ENCODE measurements at places on chromosomes 3 and 15.
A peak's percentile ranks its signal among the peaks of the same experiment; 100 is the strongest.

- peak; percentile 89 for DNase-seq
Observed at GRCh38 chr15:63582718-63583426, 14.3 kb upstream of the FBXL22 start.

GRCh38 chr15:82126346-82126745 is 80.5 kb upstream of the MEX3B start:
- DNase-seq: no peak

DNA sequence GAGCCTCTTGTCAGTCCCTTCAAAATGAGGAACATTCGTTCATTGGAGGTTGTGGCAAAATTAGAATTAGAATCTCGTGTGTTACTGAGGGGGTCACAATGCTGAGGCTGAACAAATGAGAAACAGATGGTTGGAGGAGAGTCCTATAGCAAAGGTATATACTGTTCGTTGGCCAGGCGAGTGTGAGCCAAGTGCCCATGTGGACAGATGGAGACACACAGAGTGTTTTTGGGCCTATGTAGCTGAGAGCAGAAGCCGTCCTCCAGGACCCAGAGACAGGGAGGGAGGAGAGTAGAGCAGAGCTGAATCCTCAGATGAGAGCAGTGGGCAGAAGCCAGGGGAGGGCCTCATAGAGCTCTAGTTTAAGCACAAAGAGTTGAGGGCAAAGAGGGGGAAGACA is 98.9 kb downstream of the NR1D2 start:
- DNase-seq: no peak

DNA sequence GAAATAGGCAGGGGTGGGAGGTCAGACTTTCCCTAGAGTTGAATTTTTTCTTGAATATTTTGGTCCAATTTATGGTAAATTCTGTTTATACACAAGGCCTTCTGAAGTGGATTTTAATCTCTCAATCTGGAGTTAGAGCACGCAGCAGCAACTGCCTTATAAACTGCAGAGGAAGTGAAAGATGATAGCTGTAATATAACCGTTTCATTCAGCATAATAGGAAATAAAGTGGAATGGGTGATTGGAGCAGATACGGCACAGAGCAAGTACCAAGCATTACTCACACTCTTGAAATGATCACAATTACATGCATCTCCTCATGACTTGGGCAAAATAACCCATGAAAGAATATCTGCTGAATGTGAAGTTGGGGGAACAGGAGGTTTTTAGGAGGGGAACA is 106.8 kb downstream of the ARRDC4 start:
- DNase-seq: peak; percentile 55

DNA sequence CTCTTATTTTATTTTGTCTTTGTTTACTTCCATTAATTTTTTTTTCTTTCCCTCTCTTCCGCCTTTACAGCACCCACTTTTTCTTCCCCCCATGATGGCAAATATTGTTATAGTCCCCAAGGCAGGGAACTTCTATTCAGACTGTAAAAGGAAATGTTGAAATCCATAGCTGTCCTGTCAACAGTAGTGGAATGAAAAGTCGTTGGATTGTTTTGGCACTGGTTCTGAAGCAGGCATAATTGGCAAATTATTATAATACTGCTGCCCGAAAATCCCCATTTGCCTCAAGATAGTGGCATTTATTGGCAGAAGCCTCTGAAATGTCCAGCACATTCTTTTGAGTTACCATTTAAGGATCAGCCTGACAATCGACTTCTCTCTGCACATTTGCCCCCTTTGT is 150.6 kb downstream of the TPRG1 start:
- no peak for DNase-seq

DNA sequence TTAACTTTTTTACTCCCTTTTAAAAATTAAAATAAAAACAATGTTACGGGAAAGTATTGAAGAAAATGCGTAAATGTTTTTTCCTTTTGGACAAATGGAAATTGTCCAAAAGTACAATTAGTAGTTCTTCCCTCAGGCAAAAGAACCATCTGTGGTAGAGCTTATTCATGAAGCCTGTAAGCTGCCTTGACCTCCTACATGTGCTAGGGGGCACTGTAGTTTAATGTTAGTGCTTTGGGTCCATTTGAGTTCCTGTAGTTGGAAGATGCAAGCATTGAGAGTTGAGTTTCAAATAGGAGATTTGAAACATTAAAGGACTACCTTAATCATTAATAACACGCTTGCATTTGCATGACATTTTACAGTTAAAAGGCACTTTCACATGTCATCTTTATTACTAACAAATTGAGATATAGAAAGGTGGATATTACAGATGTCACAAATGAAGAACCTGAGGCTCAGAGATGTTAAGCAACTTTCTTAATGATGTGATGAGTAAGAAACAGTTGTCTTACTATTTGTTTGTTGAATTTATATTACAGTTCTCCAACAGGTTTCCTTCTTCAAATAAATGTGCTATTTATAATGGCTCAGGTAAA is 1.8 kb upstream of the ZNF385D start:
- peak; percentile 51 for DNase-seq

DNA sequence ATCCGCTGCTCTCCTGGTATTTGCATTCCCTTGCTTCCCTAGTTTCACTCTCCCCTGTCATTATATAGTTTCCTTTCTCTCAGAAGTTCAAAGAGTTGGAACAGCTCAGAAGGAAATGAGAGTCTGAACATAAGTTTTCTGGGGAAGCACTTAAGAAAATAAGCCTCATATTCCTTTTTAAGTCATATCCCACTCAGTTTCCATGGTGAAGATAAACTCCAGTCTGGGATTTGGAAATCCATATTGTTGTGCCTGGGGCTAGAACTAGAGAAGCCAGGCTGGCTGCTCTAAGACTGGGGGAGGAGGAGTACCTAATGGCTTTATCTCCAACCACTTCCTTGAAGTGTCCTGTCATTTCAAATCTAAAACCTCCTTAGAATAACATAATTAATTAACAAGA is 134.2 kb upstream of the ALCAM start:
- no peak for DNase-seq

GRCh38 chr3:11601446-11602238 is 42.1 kb downstream of the VGLL4 start:
- no peak for DNase-seq

GRCh38 chr3:8147711-8148110 is 353.9 kb upstream of the LMCD1 start:
- DNase-seq: no peak

- DNase-seq: peak; percentile 93
Observed at GRCh38 chr3:157282261-157283191, 122.6 kb upstream of the CCNL1 start.

DNA sequence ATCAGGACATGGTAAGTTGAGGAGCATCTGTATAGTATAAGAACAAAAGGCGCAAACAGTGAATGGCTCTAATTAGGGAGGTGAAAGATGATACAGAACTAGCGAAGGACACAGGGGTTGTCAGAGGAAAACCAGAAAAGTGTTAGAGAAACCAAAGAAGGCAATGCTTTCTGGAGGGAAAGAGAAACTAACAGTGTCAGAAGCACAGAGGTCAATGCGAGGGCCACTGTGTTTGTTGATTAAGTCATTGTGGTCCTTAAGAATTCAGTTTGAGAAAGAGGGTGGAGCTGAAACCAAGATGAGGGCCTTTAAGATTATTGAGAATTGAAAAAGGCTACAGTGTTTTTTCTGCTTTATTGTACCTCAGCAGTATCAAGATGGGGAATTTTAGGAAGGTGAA is 28.8 kb downstream of the ATG7 start:
- no peak for DNase-seq

- DNase-seq: no peak
Observed at GRCh38 chr3:141271279-141272030, 39.8 kb downstream of the PXYLP1 start.

DNA sequence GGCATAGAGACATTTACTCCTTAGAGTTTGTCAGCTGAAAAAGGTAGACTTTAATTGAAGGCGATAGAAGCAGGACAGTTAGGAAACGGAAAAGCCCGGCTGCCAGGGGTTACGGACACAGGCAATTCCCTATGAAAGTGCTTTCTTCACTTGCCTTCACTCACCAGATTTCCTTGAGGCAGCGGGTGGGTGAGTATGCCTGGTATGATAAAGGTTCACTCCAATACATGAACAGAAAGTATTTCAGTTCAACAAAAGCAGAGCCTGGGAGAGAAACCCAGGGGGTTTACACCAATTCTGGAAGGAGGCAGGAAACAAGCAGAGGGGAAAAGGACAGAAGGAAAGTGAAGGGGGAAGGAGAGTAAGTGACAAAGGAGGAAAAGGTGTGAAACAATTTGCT is 53.9 kb downstream of the QTRT2 start:
- DNase-seq: no peak

DNA sequence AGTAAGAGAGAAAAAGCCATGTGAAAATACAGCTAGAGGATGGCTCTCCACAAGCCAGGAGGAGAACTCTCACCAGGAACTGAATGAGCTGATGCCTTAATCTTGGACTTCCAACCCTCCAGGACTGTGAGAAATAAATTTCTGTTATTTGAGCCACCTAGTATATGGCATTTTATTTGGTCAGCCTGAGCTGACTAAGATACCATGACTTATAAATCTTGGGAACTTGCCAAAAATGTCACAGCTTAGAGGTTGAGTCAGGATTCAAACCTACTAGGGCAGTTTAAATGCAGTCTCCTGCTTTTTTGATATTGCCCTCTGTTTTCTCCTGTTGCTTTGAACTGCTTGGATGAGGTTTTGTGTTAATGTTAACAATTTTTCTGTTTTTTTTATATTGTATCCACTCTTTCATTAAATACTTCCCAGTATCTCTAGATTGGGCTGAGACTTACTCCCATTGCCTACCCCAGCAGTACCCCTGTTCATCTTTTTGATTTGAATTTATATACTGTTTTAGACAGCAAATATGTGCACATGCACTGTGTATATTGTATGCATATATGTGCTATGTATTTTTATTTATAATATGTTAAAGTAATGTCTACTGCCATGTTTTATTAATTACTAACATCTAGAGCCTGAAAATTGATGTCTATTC is 1223.2 kb downstream of the OTOL1 start:
- DNase-seq: peak; percentile 96

DNA sequence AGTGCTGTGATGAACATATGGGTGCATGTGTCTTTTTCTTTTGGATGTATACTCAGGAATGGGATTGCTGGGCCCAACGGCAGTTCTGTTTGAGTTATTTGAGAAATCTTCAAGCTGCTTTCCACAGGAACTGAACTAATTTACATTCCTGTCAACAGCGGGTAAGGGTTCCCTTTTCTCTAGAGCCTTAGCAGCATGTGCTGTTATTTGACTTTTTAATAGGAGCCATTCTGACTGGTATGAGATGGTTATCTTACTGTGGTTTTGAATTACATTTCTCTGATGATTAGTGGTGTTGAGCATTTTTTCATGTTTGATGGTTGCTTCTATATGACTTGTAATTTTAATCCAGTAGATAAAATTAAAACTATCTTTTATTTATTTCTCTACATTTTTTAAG is 1168.6 kb upstream of the ALCAM start:
- no peak for DNase-seq

DNA sequence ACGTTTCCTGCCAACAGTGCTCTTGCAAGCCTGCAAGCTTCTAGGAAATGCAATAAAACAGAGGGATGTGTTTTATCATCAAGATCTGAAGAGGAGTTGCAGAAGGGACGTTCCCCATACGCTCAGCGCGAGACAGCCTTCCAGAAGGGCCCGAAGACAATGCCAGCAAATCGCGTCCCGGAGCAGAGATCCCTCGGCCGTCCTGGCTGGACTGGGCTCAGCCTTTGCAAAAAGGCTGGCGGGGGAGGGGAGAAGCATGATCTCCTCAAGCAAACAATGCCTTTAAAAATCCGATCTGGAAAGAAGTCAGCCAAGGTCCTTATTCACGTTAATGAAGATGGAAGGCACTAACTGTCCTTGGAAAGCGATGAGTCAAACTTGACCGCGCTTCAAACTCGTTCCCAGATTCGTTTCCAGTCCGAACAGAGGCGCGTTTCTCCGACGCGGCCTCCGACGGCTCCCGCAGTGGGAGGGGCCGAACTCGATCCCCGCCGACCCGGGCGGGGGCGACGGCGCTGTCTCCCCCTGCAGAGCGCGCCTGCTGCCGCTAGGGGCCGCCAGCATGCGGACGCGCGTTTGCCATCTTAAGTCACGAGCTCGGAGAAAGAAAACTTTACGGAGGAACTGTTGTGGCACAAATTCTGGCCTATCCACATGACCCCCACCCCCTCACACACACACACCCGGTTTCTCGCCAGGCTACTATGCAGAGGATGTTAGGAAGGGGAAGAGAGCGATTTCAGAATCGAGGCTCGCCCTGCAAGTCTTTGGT is 5.5 kb downstream of the BCL6 start:
- DNase-seq: peak; percentile 88

- DNase-seq: peak; percentile 68
Observed at GRCh38 chr3:15051531-15051930, 13.6 kb downstream of the MRPS25 start.

- peak; percentile 61 for DNase-seq
Observed at GRCh38 chr15:88878720-88879184, 16.6 kb downstream of the HAPLN3 start.

- DNase-seq: no peak
Observed at GRCh38 chr15:94287794-94288246, 56.5 kb downstream of the MCTP2 start.

- DNase-seq: no peak
Observed at GRCh38 chr3:182521339-182521738, 272.0 kb upstream of the ATP11B start.

GRCh38 chr15:22966321-22967083 is 13.7 kb downstream of the CYFIP1 start:
- DNase-seq: no peak

- DNase-seq: no peak
Observed at GRCh38 chr3:18097989-18098388, 327.1 kb downstream of the SATB1 start.

GRCh38 chr15:57914350-57915055 is 151.0 kb downstream of the ALDH1A2 start:
- DNase-seq: no peak

DNA sequence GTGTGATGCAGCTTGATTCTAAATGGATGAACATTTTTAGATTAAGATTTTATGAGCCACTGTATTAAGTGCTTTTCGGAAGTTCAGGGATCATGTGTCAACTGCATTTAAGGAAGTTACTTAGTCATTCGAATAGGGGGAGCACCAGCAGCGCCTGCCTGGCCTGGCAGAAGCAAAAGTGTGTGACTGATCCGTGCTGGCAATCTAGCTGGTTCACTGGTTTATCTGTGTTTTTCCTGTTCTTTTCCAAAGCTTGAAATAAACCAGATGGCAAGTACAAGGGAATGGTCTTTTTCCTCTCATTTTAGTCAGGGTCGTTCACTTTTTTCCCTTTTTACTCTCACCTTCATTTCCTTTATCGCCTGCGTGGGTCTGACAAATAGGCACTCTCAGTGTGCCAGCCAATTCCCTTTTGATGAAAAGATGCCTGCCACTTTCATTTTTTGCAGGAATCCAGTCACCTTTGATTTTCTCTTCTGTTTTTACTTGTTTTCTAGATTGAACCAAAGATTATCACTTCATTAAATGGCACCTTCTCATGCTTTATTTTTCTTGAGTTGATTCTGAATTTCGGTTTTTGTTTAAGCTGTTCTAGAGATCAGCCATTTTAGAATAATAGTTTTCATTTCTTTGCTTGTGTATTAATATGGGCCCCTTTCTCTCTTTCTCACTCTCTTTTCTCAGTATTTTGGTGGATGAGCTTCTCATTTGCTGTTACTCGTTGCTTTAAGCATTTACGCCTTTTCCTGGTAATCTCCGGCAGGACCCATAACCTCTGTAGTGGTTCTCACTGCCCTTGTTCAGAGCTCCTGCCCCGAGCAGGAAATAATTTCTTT is 2.8 kb downstream of the ABHD2 start:
- DNase-seq: peak; percentile 87

- DNase-seq: no peak
Observed at GRCh38 chr15:92813485-92813884, 86.6 kb upstream of the CHD2 start.
